ENCODE measurements at places on chromosomes 4 and X.

GRCh38 chrX:50002067-50002714 lies 79.8 kb downstream of the CLCN5 start:
- DNase-seq: no peak

GRCh38 chrX:727738-728621 lies 97.4 kb downstream of the SHOX start:
- no peak for DNase-seq

DNA sequence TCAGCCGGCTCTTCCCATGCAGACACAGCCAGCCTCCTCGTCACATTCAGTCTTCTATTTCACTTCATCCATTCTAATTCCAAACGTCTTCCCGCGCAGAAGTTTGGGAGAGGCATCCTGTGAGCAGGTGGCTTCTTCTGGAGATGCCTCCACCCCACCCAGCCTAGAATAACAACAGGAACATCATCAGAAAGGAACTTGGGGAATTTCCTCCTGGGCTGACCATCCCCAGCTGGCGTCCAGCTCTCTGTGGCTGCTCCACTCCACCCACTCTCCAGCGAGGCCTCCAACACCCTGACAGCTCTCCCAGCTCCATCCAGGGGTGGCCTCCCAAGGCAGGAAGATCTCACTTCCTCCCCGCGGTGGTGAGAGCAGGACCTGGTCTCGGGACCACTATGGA lies 5.5 kb upstream of the C4orf50 start:
- no peak for DNase-seq

GRCh38 chr4:186240848-186241491 lies 13.7 kb downstream of the KLKB1 start:
- DNase-seq: no peak

DNA sequence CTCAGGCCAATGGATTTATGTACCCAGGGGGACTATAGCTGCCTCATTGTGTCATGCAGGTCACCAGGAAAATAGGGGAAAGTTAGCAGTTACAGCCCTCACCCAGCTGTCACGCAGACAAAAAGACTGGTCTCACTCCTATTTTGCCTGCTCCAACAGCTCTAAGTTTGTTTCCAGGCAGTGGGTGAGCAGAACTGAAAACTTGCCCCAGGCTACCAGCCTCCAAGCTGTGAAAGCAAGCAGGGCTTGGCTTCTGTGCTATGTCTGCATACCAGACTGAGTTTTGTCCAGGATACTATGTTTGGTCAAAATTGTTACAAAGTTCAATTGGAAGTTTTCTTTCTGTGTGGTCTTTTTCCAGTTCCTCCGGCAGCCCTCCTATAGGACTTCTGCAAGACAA lies 628.4 kb downstream of the FAM133A start:
- no peak for DNase-seq

GRCh38 chrX:135185795-135186443 lies 14.7 kb upstream of the CT55 start:
- no peak for DNase-seq

- no peak for DNase-seq
These were observed 265.4 kb downstream of the COL25A1 start for GRCh38 chr4:109037026-109037425.

GRCh38 chr4:41334182-41334581 lies 77.5 kb downstream of the UCHL1 start:
- no peak for DNase-seq

All from T-helper 1 cell (primary cell).